AG10803 (cell line): ENCODE measurements at places on chromosomes 2 and 18.
A peak's percentile ranks its signal among the peaks of the same experiment; 100 is the strongest.

DNA sequence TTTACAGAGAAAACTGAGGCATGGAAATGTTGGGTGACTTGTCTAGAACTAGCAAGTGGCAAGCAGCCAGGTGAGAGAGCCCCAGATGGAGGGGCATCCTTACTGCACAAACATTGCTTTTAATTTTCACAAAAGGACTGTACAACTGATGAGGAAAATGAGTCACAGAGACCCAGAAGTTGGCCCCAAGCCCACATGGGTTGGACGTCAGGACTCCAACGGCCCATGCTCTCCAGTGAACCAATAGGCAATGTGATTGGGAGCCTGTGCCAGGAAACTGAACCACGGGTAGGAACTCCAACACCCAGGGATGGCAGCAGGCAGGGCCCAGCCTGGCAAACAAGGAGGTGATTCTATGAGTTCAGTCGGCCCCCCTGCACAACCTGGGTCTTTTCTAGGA is 50.8 kb downstream of the PID1 start:
- DNase-seq, result no peak

DNA sequence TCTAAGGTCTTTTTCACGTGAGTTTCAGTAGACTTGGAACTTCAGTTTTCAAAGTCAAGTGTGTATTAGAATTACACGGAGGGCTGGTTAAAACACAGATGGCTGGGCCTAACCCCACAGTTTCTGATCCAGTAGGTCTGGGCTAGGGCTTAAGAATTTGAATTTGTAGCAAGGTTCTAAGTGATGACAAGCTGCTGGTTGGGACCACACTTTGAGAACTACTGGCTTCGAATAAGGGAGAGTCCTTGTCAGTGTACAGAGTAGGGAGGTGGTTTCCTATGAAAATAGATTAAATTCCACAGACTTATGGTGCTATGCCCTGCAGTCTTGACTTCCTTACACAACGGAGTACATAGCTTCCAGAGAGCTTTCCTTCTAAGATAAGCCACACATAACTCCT is 4.5 kb downstream of the RHOB start:
- no peak for DNase-seq

GRCh38 chr18:54805571-54806334 is 22.5 kb upstream of the RAB27B start:
- peak; percentile 43 for DNase-seq

GRCh38 chr2:190069936-190070696 is 7.6 kb upstream of the MSTN start:
- peak; percentile 74 for DNase-seq

DNA sequence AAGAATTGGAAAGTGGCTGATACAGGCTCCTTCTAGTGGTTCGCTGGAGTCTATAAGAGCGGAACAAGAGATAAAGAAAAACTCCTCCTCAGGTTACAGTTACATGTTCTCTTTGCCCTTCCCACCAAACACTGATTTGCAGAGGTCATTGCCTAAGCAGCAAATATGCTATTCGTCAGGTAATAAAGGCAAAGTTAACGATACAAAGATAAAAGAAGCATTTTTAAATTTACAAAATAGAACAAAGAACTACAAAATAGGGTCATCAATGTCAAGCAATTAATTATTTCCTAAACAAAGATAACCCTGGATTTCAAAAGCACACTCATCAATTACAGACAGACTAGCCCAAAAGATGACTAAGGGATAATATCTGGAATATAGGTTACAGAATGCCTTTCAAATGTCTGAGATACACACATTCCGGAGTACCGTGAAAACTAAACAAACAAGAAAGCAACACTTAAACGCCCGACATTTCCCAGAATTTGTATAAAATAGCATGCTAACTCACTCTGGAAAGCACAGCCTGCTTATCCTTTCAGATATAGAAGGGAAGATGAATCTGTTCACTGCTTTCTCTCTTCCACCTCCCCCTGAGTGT is 186.4 kb downstream of the MREG start:
- no peak for DNase-seq

- DNase-seq, result no peak
Observed at GRCh38 chr2:94870440-94871225, 597 bp upstream of the TEKT4 start.

GRCh38 chr2:75560022-75560767 is 544 bp downstream of the EVA1A start:
- peak; percentile 41 for DNase-seq

DNA sequence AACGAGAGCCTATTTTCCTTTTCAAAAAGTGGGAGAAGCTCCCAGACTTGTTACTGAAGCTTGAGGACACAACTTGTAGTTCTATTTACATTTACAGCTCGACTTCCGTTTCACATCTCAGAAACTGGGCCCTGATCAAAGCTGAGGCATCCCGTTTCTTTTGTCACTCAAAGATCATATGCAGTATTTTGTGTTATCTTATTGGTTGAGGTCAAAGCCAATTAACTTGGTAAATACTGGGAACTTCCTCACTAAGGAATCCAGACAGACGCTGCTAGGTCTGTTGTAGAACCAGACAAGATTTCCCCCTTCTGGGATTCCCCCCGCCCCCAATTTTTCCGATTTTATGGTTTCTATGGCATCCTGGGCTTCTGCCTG is 50.3 kb downstream of the TSN start:
- no peak for DNase-seq

- peak; percentile 20 for DNase-seq
Observed at GRCh38 chr18:42078711-42079110, 123.7 kb downstream of the PIK3C3 start.

GRCh38 chr18:49747876-49748275 is 65.5 kb downstream of the ACAA2 start:
- no peak for DNase-seq
